Suppressor macrophage treated with lipopolysaccharide for 1 hour (primary cell): ENCODE measurements at places on chromosomes 2 and 18.

GRCh38 chr2:41870265-41870585 is 177.6 kb upstream of the PKDCC start:
- DNase-seq = no peak

DNA sequence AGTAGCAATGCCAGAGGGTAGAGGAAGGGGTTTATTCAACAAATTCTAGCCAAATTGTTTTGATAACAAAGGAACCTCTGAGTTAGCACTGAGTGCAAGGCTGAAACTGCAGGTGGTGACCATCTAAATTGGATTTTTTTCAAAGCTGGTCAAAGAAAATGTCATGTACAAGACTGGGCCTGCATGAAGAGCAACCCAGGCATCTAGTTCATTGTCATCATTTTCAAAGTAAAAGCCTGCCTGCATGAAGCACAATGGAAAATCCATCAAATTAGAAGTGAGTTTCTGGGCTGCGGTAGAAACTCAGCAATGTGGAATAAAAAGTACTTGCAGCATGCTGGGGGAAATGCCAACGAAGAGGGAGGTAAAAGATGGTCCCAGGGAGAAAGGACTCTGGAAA is 80.8 kb upstream of the PPP1CB start:
- DNase-seq = no peak

GRCh38 chr2:73028841-73029240 is 42.7 kb downstream of the SFXN5 start:
- DNase-seq = no peak

GRCh38 chr18:61025596-61025995 is 307.6 kb upstream of the CDH20 start:
- DNase-seq = no peak

DNA sequence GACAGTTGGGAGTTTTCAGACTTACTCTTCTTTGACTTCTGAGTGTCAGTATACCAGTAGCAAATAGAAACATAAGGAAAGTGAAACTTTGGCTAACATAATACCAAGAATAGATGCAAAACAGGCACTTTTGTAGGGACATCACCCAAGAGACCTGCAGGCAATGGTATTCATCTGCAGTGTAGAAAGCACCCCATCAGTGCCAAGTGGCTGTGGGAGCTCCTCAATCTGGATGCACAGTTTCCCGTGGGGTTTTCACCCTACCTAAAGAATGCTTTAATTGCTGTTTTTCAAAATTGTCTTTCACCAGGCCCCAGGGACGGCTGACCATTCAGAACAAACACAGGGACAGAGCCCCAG is 96.6 kb upstream of the GPR45 start:
- DNase-seq = no peak

DNA sequence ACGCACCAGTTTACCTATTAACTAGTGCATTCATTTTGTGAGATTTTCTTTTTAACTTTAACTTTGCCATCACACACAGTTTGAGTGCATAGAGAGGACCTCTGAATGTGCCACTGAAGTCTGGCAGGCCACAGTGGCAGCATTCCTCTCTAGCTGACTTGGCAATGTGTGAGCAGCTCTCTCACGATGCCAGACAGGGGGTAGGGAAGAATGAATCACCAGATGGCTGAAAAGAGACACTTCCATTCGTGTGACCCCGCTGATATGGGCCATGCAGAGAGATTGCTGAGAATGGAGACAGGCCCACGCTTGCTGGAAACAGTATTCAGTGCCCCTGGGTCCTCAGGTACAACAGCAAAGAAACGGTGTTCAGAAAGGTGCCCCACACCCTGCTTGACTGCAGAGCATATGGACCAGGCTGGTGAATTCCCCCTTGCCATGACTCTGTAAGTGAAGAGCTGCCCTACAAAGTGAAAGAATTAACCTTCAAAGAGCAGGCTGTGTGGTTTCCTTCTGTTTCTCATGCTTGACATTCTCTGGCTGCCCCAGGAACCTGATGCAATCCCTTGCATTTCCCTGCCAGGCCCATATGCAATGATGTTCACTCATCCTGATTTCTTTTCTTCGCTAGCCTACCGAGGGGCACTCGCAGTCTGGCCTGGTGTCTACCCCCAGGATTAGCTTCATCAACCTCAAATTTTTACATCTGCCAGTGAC is 236.1 kb downstream of the CDH20 start:
- no peak for DNase-seq

DNA sequence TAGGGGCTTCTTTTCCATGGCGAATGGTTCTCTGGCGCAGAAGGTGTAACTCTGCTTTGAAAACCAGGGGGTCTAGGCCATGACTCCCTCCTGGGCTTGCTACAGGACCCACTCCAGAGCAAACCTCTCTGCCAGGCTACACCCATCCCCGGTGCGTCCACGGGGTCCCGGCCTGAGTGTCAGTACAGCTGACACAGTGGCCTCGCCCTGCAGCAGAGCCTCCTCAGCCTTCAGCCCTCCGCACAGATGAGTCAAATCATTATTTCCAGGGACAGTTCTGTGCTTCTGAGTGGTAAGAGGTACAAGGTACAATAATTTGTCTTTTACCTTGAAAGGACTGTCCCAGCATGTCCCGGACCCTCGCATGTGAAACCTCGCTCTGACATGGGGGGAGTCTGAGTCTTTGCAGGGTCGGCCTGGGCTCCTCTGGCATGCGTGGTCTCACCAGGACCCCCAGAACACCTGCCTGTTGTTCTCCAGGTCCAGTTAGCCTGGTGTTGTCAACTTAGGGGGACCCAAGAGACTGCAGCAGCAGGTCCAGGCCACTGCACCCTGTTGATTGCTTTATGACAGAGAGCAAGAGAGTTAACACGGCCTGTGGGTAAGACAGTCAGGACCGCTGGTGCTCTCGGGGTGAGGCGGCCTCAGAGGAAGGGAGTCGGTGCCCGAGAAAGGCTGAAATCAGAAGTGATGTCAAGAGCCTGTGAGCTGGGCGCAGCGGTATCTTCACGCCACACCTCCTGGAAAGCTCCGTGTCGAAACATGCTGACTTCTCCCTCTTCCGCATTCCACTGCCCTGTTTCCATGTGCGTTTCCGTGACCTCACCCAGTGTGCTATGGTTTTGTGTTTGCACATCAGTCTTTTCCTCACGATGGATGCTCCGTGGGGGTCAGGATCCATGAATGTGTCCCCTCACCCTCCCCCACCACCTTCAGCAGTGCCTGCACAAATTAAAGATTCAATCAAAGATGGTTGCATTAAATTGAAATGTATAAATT is 340.1 kb downstream of the EIPR1 start:
- no peak for DNase-seq

GRCh38 chr18:3604498-3605408 is 154.8 kb downstream of the TGIF1 start:
- peak; percentile 66 for DNase-seq

- DNase-seq = no peak
These were observed 185.9 kb upstream of the SLC39A10 start for GRCh38 chr2:195471163-195471562.

GRCh38 chr2:46803547-46803878 is 112.1 kb downstream of the MCFD2 start:
- DNase-seq = no peak

DNA sequence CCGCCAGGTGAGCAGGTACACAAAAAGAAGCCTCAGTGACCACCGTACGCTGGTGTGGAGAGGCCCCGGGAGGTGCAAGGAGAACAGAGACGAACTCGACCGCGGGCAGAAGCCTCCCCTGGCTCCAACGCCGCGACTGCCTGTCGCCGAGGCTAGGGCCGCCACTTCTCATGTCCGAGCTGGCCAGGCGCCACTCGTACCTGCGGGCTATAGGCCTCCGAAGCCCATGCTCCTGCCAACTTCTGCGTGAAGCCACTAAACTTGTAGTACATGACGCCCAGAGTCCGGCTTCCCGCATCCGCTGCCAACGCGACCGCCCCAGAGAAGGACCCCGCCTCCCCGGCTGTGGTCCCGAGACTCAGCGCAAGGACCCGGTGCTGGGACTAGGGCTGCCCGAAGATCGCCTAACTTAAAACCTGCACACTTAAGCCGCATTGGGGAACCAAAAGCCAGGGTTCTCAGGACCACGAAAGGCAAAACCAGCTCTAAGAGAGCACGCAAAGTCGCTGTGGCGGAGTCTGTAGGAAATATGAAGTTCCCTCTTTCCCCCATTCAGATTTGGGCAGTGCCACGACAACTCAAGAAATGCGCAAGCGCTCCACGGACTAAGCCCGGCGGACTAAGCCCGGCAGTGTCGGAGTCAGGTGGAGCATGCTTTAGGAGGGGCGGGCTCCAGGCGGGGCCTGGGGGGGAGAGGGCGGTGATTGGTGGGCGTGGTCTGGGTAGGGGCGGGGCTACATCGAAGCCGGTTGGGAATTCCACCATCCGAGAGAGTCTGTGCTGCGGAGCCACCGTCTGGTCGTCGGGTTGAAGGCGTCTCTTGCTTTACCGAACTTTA is at the start of gene COX7A2L:
COX7A2L (minus strand) TSS at position 328 of the 838 bp plus-strand sequence; CDS start at position 272, 56 bp downstream.
- DNase-seq = peak; percentile 98

GRCh38 chr2:96233436-96233835 is 24.8 kb upstream of the STARD7 start:
- peak; percentile 44 for DNase-seq

DNA sequence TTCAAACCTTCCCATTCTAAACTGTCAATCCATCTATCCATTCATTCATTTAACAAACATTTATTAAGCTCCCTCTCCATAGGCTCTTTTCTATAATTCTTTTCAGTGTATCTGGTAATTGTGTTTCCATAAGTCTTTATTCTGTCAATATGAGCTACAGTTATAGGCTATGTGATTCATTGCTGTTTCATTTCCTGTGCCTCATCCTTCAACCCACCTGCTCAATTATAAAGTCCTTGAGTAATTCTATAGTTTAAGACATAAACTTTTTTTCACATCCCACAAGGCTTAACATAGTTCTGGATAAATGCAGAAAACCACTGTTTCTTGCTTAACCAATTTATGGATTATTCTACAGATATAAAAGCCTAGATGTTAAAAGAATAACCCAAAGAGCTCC is 84.2 kb upstream of the PIK3C3 start:
- no peak for DNase-seq

DNA sequence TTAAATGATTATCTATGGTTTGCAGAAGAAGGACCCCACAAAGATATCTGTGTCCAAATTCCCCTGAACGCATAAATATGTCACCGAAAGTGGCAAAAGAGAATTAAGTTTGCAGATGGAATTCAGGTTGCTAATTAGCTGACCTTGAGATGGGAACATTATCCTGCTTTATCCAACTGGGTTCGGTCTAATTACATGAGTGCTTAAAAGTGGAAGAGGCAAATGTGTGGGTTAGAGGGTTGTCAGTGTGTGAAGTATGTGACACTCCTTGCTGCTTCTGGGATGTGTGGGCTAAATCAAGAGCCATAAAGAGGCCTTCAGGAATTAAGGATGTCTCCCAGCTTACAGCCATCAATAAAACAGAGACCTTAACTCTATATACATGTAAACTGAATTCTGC is 53.5 kb downstream of the CDH19 start:
- no peak for DNase-seq

- DNase-seq = no peak
These were observed 920 bp downstream of the GULP1 start for GRCh38 chr2:188292348-188293239.

- DNase-seq = no peak
These were observed 20.7 kb downstream of the CCDC102B start for GRCh38 chr18:68818584-68818983.
